ENCODE measurements at places on chromosomes 11 and 22.

DNA sequence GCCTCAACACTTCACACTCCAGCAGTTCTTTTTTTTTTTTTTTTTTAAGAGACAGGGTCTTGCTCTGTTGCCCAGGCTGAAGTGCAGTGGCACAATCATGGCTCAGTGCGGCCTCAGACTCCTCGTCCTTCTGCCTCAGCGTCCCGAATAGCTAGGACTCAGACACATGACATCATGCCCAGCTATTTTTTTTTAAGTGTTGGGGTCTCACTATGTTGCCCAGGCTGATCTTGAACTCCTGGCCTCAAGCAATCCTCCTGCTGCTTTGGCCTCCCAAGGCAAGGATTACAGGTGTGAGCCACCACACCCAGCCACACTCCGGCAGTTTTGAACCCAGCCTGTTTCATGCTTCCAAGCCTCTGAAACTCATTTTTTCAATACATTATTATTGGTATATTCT, 3.7 kb downstream of the PPP2R1B start:
- no peak for DNase-seq

DNA sequence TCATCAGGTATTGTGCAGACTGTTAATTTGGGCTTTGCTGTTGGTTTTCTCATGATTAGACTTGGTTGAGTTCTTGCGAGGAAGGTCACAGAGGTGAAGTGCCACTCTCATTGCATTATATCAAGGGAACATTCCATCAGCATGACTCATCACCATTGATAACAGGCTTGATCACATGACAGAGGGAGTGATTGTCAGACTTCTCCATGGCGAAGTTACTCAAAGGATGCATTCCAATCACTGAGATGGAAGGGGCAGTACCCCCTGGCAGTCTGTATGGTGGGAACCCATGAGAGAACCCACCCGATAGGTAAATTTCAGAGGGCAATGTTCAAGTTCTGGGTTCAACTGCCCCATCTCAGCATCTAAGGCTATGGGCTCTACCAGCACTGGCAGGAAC, 19.4 kb upstream of the P2RY2 start:
- no peak for DNase-seq

DNA sequence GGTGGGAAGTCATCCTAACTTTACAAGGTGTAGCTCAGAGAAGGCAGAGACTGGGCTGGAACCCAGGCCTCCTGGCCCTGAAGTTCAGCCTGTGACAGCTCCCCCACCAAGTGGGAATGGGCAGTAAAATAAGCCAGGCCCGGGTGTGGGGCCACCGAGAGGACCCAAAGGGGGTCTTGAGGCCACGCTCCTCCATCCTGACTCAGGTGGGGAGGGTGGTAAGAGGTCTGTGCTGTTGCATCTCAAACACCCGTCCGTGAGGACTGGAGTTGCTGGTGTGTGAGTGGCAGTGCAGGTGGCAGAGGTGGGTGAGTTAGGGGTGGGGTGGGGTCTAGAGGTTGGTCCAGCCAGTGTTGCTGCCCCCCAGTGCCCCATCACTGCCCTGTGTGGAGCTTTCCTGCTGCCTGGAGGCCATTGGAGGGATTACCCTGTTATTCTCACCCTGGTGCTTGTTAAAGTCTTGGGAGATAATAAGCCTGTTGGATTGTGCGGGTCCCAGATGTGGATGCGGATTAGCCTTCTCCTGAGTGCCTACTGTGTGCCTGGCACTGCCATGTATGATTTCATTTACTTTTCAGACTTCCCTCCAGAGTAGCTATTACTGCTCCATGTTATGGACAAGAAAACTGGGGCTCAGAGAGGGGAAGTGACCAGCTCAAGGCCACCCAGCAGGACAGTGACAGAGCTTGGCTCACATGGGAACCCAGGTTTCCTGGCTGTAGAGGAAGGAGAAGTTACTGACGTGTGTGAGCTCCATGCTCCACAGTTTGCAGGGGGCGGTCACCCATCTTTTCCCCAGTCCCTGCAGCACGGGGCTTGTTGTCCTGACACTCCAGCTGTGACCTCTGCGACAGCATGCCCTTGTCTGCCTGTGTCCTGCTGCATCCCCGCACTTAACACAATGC, 12.9 kb downstream of the SERPINH1 start:
- no peak for DNase-seq

DNA sequence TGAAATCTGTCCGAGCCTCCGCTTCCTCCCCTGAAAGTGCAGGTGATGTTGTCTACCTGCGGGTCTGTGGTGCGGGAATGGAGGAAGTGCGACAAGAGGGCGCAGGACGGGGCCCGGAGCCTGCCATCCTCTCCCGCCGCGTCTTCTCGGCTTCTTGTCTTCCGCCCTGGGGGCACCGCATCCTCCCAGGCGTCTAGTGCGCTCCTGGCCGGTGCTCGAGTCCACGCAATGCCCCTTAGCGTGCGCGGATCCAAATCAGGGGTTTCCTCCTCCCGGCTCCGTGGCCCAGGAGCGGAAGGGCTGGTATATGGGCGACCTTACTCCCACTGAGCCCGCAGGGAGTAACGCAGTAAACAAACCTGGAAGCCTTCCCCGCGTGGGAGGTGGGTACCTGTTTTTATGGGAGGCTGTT, 405 bp downstream of the SFI1 start:
- peak; percentile 39 for DNase-seq

- DNase-seq, result no peak
These were observed 39.9 kb downstream of the PTPRJ start for GRCh38 chr11:48020092-48020755.

GRCh38 chr11:63933459-63933858, 5.3 kb upstream of the NAA40 start:
- DNase-seq, result no peak

DNA sequence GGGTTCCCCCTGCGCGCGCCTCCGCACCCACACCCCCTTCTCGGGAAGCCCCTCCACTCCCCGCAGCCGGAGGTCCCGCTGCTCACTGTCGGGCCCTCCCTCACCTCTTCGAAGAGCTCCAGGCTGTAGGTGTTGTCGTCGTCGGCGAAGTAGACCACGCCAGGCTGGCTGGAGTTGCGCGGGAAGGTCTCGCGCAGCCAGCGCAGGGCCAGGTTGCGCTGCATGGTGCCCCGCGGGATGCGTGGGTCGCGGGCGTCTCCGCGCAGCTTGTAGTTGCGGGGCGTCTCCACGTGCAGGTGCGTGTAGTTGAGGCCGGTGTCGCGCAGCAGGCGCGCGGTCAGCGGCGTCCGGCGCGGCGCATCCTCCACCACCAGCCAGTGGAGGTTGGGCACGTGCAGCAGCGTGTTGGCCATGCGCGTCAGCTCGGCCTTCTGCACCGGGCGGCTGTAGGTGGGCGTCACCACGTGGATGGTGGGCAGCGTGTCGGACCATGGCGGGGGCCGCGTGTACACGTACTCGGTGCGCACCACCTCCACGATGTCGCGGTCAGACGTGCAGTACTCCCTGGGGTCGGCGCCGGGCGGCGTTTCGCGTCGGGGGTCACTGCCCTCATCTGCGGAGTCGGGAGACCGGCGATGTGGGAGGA, 28.3 kb downstream of the B3GAT1 start:
- no peak for DNase-seq

DNA sequence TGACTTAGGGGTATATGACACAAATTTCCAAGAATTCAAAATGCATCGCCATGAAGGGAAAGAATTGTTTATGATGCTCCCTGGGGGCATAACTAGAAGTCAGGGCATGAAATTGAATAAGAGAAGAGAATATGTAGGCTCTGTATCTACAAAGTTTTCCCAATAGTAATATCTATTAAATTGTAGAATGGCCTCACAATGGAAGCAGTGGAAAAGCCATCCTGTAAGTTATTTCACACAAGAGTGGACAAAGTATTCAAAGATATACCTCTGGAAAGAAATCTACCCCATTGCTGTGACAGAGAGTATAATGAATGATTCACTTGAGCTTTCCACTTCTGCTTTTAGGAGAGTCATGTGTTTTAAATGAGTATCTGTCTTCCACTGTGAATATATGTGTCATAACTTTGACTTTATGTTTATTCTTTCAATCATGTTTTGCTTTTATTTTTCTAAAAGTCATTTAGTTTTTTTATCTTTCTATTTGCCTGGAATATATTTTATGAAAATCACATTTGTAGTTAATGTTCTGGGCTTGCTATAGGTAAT, 65.7 kb upstream of the DDI1 start:
- DNase-seq, result no peak

Measured in stimulated activated CD4-positive, alpha-beta T cell treated with anti-CD3 and anti-CD28 coated beads, TNF-alpha, amount 100 ng/mL, for 48 hours (primary cell).